ENCODE measurements at places on chromosomes 2 and 18.

- no peak for DNase-seq
These were observed 482.3 kb upstream of the KLHL29 start for GRCh38 chr2:22902662-22903165.

- no peak for DNase-seq
These were observed 176.2 kb upstream of the HDAC4 start for GRCh38 chr2:239576784-239577685.

DNA sequence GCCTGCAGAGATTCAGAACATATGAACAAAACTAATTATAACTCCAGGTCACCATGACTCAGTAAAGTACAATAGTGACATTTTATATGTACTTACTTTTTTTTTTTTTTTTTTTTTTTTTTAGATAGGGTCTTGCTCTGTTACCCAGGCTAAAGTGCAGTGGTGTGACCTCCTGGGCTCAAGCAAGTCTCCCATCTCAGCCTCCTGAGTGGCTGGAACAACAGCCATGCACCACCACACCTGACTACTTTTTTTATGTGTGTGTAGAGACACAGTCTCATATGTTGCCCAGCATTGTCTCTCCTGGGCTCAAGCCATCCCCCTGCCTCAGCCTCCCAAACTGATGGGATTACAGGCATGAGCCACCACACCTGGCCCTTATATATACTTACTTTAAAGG, 130.7 kb upstream of the B3GNT2 start:
- DNase-seq: no peak

DNA sequence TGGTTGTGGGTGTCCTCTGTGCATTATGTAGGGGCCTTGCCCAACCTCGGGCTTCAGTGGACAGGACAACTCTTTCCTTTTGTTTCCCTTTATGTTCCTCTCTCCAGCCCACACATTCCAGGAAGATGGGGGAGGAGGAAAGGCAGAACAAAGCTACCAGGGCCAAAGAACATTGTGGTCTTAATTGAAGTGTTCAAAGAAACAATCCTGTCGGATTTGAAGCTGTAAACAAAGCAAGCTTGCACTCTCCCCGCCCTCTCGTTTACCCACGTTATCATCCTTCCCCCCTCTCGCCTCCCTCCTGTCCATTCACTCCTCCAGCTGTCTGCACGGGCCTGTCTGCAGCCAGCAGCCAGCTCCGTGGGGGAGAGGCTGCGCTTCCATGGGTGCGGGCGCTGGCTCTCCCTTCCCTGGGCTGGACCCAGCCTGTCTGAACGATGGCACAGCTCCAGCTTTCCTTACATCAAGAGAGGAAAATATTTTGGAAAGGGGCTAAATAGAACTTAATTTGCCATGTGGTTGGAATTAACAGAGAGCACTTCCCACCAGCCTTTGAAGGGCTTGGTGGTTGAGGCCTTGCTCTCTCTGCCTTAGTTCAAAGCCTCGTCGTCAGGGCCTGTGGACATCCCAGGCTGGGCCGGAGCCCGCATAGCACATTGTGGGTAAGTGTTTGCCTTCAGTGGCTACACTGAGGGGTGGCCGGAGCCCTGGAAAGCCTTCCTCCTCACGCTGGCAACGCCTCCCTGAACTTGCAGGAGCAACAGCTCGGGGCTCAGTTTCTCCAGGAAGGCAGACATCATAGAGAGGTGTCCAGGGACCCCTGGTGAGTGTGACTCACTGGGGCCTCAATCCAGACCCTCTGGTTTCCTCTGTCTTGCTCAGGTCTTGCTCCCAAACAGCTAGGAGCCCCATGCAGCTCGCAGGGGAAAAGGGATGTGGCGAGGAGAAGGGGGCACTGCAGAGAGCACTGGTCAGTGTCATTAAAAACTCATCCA, 60.6 kb upstream of the HS6ST1 start:
- DNase-seq: peak; percentile 73

- DNase-seq: no peak
These were observed 218.8 kb downstream of the SCG2 start for GRCh38 chr2:223383315-223383714.

Measured in mesenchymal stem cell (in vitro differentiated cells and primary cell).